Stimulated activated CD8-positive, alpha-beta memory T cell treated with anti-CD3 and anti-CD28 coated beads, Interleukin-7, amount 100 ng/mL, for 48 hours (primary cell): ENCODE measurements at places on chromosomes 5 and 9.

DNA sequence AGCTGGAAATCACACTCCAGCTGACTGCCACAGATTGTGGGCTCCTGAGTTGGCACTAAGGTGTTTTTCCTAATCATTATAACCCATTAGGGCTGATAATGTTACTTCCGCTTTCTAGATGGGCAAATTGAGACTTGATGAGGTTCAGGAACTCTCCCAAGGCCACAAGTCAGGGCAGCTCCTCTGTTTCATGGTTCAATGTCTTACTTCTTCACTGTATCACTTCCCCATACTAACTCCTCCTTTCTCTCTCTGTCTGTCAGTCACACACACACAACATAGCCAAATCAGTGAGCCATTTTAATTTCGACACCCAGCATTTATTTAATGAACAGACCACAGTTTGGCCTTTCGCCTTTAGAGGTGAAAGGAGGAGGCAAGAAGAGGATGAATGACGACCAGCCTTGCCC, 17.8 kb upstream of the TRAF1 start:
- no peak for DNase-seq

GRCh38 chr5:6302684-6303083, 75.7 kb downstream of the MED10 start:
- no peak for DNase-seq

DNA sequence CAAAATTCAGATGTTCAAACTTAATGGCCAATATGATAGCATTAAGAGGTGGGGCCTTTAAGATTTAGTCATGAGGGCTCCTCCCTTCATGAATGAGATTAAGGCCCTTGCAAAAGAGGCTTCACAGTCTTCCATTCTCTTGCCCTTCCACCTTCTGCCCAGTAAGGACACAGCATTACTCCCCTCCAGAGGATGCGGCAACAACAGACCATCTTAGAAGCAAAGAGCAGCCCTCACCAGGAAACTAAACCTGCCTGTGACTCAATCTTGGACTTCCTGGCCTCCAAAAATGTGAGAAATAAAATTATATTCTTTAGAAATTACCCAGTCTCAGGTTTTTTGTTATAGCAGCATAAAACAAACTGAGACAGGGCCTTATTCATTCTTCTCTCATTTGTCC, 8.2 kb downstream of the AP3B1 start:
- no peak for DNase-seq

GRCh38 chr9:112852741-112853504, 37.8 kb downstream of the SLC46A2 start:
- no peak for DNase-seq

GRCh38 chr9:128702949-128703615, 779 bp downstream of the PKN3 start:
- no peak for DNase-seq
